IMR-90 (cell line): ENCODE measurements at places on chromosomes 3 and 15. TPM values are rescaled to one million over a fixed set of nuclear protein-coding genes. Genes with fewer than 3 reads are reported as not detected.

DNA sequence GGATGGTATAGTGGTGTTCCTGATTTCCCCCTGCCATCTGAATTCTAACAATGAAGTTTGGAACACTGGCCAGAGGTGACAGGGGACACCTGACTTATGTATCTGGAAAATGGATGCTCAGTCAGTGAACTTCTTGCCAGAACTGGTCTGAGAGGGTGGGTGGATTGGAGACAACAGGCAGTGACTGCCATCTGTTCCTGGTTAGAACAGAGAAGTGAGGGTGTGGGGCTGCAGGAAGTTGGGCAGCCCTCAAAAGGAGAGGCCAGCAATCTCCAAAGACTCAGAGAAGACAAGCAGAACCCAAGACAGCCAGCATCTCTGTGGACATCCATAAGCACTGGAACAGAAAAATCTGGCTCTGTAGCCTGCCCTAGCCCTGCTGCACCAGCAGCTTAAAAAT lies 50.5 kb downstream of the ANP32A start:
- DNase-seq, result no peak
- no peak overlapping the region for H3K4me3 ChIP-seq
- no peak overlapping the region for H3K27ac ChIP-seq
- H3K4me1 ChIP-seq, result no peaks in the 10 kb centered on the region

GRCh38 chr3:156659260-156659659 lies 15.1 kb upstream of the TIPARP start:
- no peak overlapping the region for H3K27ac ChIP-seq
- no peaks in the 10 kb centered on the region; the same call in 1 of the 2 replicates for H3K27me3 ChIP-seq
- no peak for DNase-seq
- H3K4me3 ChIP-seq, result no peak overlapping the region

DNA sequence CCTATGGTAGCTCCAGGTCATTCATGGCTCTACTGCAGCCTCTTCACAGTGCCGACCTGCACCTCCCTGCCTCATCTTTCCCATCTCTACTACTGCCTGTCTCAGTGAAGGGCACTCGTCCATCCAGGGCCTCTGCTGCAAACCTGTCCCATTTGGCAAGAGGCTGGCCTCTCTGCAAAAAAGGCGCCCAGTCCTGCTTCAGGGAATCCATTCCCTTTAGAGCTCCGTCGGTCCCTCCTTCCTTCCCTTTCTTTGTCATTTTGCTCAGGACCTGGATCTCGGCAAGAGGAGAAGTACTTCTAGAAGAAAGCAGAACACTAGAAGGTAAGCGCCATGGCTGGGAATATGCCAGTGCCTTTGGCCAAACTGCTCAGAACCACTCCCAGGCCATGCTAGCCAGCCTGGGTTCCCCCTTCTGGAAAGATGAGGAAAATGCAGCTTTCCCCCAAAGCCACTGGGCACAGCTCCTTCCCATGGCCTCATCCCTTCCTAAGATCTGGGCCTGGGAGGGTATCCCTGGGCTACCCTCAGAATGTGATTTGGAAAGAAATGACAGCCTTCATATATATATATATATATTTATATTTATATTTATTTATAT lies 6.4 kb upstream of the ISL2 start:
- no peak overlapping the region for H3K27ac ChIP-seq
- no peaks in the 10 kb centered on the region for H3K36me3 ChIP-seq
- H3K4me3 ChIP-seq, result no peak overlapping the region
- DNase-seq, result peak; percentile 46

DNA sequence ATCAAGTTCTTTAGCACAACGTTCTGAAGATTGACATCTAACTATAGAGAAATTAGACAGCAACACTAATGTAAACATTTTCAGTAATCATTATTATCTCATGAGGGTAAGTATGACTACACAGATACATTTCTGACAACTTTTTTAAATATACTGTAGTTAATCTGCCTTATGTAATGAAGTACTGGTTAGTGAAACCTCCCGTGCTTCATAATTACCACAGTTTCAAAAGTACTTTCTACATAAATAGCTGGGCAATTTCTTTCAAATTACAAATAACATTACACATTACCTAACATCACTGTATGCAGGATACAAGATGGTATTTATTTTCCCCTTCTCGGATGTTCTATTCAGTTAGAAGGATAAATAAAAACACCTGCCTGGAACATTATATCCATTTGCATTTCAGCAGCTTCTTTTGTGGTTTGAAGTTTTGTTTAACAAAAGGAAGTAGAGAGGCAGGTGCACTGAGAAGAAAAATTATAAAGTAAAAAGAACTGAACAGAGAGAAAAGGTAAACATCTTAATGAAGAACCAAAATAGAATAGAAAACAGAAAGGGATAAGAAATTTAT lies 1241.5 kb upstream of the GBE1 start:
- H3K27ac ChIP-seq, result no peak overlapping the region
- no peaks in the 10 kb centered on the region for H3K4me1 ChIP-seq
- H3K4me3 ChIP-seq, result no peak overlapping the region
- H3K36me3 ChIP-seq, result no peaks in the 10 kb centered on the region
- no peak for DNase-seq

- no peaks in the 10 kb centered on the region for H3K27me3 ChIP-seq
- H3K4me3 ChIP-seq, result no peak overlapping the region
- no peak overlapping the region for H3K27ac ChIP-seq
- DNase-seq, result peak; percentile 71
- H3K4me1 ChIP-seq, result 0 out of 2 replicates have a peak, but pooled peaks cover 2% of the 10 kb centered on the region
Observed at GRCh38 chr3:106560451-106560966, 691.7 kb upstream of the CBLB start.

- no peak overlapping the region for H3K27ac ChIP-seq
- H3K27me3 ChIP-seq, result 0 out of 2 replicates have a peak, but pooled peaks cover 2% of the 10 kb centered on the region
- H3K36me3 ChIP-seq, result no peaks in the 10 kb centered on the region
- H3K4me1 ChIP-seq, result peaks cover 7% of the 10 kb centered on the region
Observed at GRCh38 chr3:107988460-107989175, 102.2 kb downstream of the CD47 start.

- no peaks in the 10 kb centered on the region for H3K36me3 ChIP-seq
- no peak overlapping the region for H3K27ac ChIP-seq
- no peak overlapping the region for H3K4me3 ChIP-seq
- peaks cover 3% of the 10 kb centered on the region for H3K4me1 ChIP-seq
Observed at GRCh38 chr3:159674583-159674982, 314.1 kb upstream of the IL12A start.

GRCh38 chr3:131417751-131418150 lies 36.2 kb downstream of the NUDT16 start:
- no peak overlapping the region for H3K27ac ChIP-seq
- no peaks in the 10 kb centered on the region for H3K36me3 ChIP-seq
- no peaks in the 10 kb centered on the region for H3K4me1 ChIP-seq
- no peaks in the 10 kb centered on the region for H3K27me3 ChIP-seq

- H3K27ac ChIP-seq, result peak overlapping the region; percentile 12
- DNase-seq, result peak; percentile 98
- no peaks in the 10 kb centered on the region for H3K36me3 ChIP-seq
Observed at GRCh38 chr3:106728315-106729098, 648.7 kb upstream of the CCDC54 start.

DNA sequence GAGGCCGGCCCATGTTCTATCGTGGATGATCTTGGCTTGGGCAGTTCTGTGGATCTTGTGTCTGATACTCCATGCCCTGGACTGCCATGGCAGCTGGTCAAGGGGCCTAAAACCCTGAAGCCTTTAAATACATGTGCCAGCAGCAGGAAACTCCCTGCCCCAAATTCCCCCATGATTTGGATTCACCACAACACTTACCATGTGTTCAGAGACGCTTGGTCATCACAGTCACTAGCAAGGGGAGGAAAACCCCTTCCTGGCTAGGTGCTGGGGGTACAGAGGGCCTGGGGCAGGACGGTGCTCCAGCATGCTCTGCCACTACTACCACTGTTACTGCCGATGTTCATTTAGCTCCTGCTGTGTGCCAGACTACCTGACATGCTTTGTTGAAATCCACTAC lies 94.4 kb downstream of the DNAJB8 start:
- H3K36me3 ChIP-seq, result no peaks in the 10 kb centered on the region
- H3K27ac ChIP-seq, result no peak overlapping the region
- no peaks in the 10 kb centered on the region for H3K4me1 ChIP-seq
- no peak for DNase-seq

DNA sequence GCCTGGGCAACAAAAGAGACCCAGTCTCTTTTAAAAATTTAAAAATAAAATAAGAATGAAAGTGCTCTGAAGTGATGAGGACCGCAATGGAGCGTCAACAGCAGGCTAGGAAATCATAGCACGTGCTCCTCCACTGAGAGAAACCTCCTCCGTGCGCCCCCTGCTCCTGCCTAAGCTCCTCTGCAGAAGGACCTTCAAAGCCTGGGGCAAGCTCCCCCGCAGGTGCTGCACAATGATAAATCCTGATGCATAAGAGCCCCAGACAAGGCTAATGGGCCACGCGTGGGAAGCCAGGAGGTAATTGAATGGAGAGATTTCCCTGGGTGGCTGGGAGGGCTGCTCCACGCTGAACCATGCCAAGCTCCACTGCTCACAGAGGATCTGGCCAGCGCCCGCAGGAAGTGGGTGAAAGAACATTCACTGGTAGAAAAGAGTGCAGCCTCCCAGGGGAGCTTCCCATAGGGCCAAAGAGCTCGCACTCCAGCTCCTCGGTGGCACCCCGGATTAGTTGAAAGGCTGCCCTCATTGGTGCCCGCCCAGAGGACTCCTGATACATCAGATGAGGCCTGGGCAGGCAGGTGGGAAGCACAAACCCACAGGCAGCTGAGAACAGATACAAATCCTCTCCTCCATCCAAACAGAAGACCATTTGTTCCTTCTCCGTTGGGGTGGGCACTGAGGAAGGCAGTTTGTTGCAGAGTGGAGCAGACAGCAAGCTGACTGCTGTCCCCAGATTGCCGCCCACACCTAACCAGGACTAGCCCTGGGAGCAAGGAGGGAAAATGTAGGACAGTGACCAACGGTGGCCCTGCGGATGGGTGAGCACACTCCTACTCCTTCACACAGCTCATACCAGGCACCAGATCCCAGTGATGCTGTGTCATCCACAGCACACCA lies 52.5 kb downstream of the CPN2 start:
- H3K4me1 ChIP-seq, result no peaks in the 10 kb centered on the region; the same call in 1 of the 2 replicates
- no peak overlapping the region for H3K4me3 ChIP-seq
- H3K36me3 ChIP-seq, result no peaks in the 10 kb centered on the region

GRCh38 chr3:66390013-66390412 lies 110.8 kb downstream of the LRIG1 start:
- H3K27ac ChIP-seq, result no peak overlapping the region
- peaks cover 11% of the 10 kb centered on the region for H3K4me1 ChIP-seq
- H3K36me3 ChIP-seq, result peaks cover 40% of the 10 kb centered on the region

DNA sequence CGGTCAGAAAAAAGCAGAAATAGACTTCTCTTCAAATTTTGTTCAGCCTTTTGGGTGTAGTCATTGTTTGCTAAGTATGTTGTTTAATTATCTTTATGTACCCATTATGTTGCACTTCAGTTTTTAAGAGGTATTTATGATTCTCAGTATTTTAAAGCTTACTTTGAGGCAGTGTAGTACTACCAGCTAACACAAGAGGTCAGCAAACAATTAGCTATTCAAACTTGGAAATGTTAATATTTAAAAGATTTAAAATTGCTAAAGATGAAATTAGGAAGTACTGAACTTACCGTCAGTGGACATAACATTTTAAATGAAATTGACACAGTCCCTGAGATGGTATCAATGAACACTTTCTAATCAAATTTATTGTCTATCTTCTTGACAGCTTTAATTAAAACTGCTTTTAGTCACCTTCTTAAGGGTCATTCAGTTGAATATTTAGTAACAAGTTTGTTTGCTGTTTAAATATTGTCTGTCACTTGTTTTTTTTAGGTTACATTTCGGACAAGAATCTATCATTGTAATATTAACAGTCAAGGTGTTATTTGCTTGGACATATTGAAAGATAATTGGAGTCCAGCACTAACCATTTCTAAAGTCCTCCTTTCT lies 28.1 kb downstream of the NKIRAS1 start:
- no peaks in the 10 kb centered on the region for H3K27me3 ChIP-seq
- H3K4me1 ChIP-seq, result no peaks in the 10 kb centered on the region
- no peak overlapping the region for H3K4me3 ChIP-seq
- H3K27ac ChIP-seq, result no peak overlapping the region
- DNase-seq, result peak; percentile 64
- H3K36me3 ChIP-seq, result peaks cover 6% of the 10 kb centered on the region; the same call in 1 of the 2 replicates

GRCh38 chr3:99774467-99774866 lies 43.2 kb upstream of the CMSS1 start:
- H3K27ac ChIP-seq, result no peak overlapping the region
- peaks cover 4% of the 10 kb centered on the region for H3K36me3 ChIP-seq
- peaks cover 9% of the 10 kb centered on the region; the same call in 1 of the 2 replicates for H3K4me1 ChIP-seq
- no peak overlapping the region for H3K4me3 ChIP-seq

- H3K4me1 ChIP-seq, result no peaks in the 10 kb centered on the region; the same call in 1 of the 2 replicates
- H3K36me3 ChIP-seq, result no peaks in the 10 kb centered on the region
Observed at GRCh38 chr3:146249921-146250320, 984 bp downstream of the PLSCR4 start.

DNA sequence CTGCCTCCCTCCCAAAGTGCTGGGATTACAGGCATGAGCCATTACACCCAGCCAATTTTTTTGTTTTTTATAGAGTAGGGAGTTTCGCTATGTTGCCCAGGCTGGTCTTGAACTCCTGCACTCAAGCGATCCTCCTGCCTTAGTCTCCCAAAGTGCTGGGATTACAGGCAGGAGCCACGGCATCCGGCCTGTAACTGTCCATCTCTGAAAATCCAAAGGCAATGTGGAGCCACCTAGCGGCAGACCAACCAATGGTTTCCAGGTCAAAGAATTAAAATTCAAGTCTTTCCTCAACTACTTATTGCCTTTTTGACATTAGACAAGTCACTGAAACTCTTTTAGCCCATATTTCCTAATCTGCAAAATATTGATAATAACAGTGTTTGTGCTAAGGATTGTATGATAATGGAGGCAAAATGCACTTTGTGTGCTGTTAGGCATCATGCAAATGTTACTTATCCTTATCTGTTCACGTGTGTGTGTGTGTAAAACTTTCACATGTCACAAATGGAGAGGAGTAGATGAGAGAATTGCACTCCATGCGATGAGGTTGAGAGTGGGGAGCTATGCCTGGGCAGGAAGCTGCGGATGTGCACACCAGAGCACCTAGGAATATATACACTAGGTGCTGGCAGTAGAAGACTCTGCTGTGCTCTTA lies 48.7 kb downstream of the COL8A1 start:
- H3K27me3 ChIP-seq, result no peaks in the 10 kb centered on the region
- peak; percentile 74 for DNase-seq
- peaks cover 3% of the 10 kb centered on the region; the same call in 1 of the 2 replicates for H3K4me1 ChIP-seq
- H3K4me3 ChIP-seq, result no peak overlapping the region

- H3K4me3 ChIP-seq, result no peak overlapping the region
- no peak overlapping the region for H3K27ac ChIP-seq
- H3K27me3 ChIP-seq, result no peaks in the 10 kb centered on the region
- peaks cover 2% of the 10 kb centered on the region; the same call in 1 of the 2 replicates for H3K4me1 ChIP-seq
Observed at GRCh38 chr3:66335671-66336070, 114.9 kb downstream of the SLC25A26 start.

The P2RY1 gene
- total RNA-seq, result under 0.01 TPM in 1 of 2 replicates, not detected in the other

The SUCNR1 gene
- total RNA-seq, result not detected in 2 replicates

The APOD gene
- total RNA-seq, result not detected in 2 replicates

The REC114 gene
- not detected in 2 replicates for total RNA-seq

The GRK7 gene
- total RNA-seq, result not detected in 2 replicates

The SRGAP3 gene
- total RNA-seq, result 1.1 and 1.4 TPM in 2 replicates

The IGSF11 gene
- 0.18 TPM in 1 of 2 replicates, not detected in the other for total RNA-seq

The CLDN1 gene
- total RNA-seq, result 4.7 and 7.2 TPM in 2 replicates

The SHF gene
- total RNA-seq, result 1.8 and 2.2 TPM in 2 replicates

The MORC1 gene
- not detected in 2 replicates for total RNA-seq

The FBXO40 gene
- total RNA-seq, result not detected in 2 replicates
